ENCODE measurements at places on chromosomes 4 and X. TPM values are rescaled to one million over a fixed set of nuclear protein-coding genes. Genes with fewer than 3 reads are reported as not detected.

Gene SSX4B
- not detected for total RNA-seq

Gene SRPX2
- not detected for total RNA-seq

DNA sequence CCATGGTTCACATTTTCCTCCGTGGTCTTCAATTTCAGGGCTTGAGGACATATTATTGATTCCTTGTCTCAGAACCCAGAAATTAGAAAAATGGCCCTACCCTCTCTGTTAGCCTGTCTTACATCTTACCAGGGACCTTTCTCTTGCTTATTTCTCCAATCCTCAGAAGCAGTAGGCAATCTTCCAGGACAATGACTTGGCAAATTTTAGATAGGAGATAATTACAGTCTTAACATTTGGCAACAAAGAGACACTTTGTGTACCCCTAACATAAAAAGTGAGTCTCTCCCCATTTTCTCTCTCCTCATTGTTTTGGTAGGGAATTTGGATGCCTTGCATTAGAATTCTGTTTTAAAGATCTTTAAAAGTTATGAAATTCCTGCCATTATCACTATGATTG lies 778.1 kb upstream of the SLIT2 start:
- no peaks in the 10 kb centered on the region for H3K27me3 ChIP-seq
- no peaks in the 10 kb centered on the region for H3K4me1 ChIP-seq
- no peak overlapping the region for H3K27ac ChIP-seq
- H3K4me3 ChIP-seq, result no peak overlapping the region

DNA sequence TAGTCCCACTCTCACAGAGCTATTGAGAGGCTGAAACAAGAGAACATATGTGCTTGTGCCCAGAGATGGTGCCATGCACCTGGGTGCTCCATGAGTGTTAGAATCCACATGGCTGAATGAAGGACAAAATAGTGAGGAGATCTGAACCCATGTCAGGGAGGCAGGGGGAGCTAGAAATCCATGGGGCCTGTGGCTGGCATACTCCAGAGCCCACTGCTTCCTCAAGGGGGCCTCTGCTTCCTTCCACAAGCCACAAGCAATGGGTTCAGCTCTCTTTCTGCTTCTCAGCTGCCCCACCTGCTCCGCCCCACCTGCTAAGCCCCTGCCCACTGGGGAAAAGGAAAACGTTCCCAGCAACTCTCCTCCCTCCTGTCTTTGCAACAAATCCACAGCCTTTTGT lies 46.1 kb downstream of the PJA1 start:
- no peaks in the 10 kb centered on the region for H3K36me3 ChIP-seq
- H3K27me3 ChIP-seq, result peaks cover 13% of the 10 kb centered on the region
- DNase-seq, result no peak
- H3K27ac ChIP-seq, result no peak overlapping the region
- no peak overlapping the region for H3K4me3 ChIP-seq

DNA sequence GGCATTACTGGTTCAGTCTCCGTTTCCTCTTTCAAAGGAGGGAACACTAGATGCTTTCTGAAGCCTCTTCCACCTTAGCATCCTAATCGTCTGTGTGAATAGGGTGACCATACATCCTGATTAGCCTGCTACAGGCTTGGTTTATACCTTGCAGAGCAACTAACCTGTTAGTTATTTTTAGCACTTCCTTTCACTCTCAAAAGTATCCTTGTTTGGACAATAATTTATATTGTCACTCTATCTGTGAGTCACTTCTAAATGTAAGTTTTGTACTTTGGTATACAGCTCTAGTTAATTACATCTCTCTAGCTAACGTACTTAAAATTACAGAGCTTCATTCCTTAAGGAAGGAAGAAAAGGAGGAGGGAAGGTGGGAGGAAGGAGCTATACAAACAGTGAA lies 174.5 kb downstream of the GPC3 start:
- no peak overlapping the region for H3K4me3 ChIP-seq
- no peak for DNase-seq
- peaks cover 31% of the 10 kb centered on the region for H3K27me3 ChIP-seq
- H3K36me3 ChIP-seq, result no peaks in the 10 kb centered on the region
- no peaks in the 10 kb centered on the region for H3K4me1 ChIP-seq

DNA sequence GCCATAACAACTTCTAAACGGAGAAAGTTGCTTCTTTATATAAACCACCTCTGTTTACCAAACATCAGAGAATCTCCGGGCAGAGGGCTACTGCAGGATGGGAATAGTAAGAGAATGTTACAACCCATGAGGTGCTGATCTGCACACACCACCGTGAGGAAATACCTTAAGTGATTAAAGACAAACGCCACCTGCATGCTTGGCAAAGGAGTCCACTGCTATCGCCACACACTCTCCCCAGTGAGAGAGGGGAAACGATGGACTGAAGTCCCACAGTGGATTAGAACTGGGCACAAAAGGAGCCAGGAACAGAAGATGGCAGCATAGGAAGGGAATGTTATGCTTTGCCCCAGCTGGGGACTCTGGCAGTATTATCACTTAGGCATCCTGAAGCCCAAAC lies 15.6 kb downstream of the MAML3 start:
- peaks cover 32% of the 10 kb centered on the region for H3K4me1 ChIP-seq
- H3K4me3 ChIP-seq, result no peak overlapping the region
- H3K27ac ChIP-seq, result no peak overlapping the region

DNA sequence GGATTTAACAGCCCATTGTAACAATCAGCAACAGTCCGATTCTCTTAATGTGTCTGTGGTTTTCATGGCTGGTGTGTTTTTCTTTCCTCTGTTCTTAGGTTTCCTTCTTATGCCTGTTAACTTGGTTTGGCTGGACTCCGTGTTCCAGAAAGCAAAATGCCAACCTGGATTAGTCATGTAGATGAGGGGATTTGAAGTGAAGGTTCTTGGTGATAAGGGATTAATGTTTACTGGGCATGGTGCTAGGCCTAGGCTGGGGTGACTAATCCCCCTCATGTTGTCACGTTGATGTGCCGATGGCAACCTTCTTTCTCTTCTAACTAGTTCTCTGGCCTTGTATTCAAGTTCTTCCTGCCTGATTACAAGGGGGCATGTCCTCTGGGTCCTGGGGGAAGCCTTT lies 85.9 kb downstream of the REPS2 start:
- no peak overlapping the region for H3K4me3 ChIP-seq
- no peaks in the 10 kb centered on the region for H3K36me3 ChIP-seq
- H3K27ac ChIP-seq, result no peak overlapping the region
- peaks cover 9% of the 10 kb centered on the region for H3K4me1 ChIP-seq
- peaks cover 45% of the 10 kb centered on the region for H3K27me3 ChIP-seq
- DNase-seq, result no peak
